HS-27A (cell line): ENCODE measurements at places on chromosomes 3 and 15.
A peak's percentile ranks its signal among the peaks of the same experiment; 100 is the strongest.

DNA sequence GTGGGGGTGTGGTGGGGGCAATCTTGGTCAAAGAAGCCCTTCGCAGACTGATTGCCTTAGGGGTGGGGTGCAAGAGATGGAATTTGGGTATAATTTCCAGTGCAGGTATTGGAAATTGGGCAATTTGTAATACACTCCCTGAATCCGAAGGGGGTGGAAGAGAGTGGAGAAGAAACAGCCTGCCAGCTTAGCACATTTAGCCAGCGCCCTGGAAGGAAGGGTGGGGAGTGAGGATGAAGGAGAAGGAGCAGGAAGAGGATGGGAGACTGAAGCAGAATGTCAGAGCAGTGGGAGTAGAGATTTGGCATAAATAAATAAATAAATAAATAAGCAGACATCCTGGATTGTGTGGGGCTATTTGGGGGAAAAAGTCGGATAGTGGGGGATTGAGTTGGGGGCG lies 1.6 kb downstream of the GAP43 start:
- DNase-seq = no peak

- no peak for DNase-seq
Measured at GRCh38 chr3:33803894-33804526, 5.6 kb downstream of the PDCD6IP start.

DNA sequence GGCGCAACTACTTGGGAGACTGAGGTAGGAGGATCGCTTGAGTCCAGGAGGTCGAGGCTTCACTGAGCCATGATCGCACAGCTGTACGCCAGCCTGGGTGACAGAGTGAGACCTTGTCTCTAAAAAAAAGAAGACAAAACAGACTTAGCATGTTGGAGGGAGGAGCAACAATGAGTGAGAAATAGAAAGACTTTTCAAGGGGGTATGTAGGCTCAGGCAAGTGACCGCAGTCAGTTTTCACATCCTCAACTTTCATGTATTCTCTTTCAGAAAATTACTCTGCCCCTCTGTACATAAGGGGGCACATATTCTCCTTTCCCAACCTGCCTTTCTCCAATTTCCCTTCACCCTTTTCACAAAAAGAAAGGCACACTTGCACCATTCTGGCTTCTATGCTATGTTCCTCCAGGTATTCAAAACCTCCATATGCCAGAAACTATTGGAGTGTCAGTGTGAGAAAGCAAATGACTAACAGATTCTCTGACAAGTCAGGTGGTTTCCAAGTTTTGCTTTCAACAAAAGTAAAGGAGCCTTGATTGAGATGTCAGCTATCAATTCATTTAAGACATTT lies 7.6 kb downstream of the NSUN3 start:
- DNase-seq = no peak

GRCh38 chr3:148221303-148221702 lies 476.4 kb upstream of the AGTR1 start:
- DNase-seq = no peak

GRCh38 chr3:138921316-138922292 lies 25.3 kb downstream of the FOXL2 start:
- DNase-seq = peak; percentile 81

DNA sequence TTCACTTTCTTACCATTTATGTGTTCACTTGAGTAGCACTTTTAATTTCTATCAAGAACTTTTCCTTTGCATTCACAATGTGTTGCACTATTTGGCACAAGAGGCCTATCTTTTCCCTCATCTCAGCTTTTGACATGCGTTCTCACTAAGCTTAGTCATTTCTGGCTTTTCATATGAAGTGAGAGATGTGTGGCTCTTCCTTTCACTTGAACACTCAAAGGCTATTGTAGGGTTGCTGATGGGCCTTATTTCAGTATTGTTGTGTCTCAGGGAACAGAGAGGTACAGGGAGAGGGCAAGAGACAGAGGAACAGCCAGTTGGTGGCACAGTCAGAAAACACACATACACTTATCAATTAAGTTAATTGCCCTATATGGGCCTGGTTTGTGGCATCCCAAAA lies 127.4 kb upstream of the MLF1 start:
- DNase-seq = no peak

GRCh38 chr3:142500211-142500610 lies 52.4 kb upstream of the XRN1 start:
- DNase-seq = no peak

DNA sequence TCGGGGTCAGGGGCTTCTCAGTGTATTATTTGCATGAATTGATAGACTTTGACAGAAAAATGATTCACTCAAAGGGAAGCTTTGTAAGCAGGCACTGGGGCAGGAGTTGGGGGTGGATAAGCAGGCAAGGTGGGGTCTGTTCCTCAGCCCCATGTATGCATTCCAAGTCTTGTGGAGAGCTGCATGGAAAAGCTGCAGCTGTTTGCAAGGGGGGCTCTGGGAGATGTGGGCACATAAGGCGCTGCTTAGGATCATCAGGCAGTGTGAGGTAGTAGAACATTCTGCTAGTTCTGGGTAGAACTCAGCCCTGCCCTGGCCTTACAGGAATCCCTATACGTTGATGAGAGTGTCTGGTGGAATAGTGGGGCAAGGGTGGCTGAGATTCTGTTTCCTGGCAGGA lies 154.2 kb upstream of the LRIG1 start:
- no peak for DNase-seq

DNA sequence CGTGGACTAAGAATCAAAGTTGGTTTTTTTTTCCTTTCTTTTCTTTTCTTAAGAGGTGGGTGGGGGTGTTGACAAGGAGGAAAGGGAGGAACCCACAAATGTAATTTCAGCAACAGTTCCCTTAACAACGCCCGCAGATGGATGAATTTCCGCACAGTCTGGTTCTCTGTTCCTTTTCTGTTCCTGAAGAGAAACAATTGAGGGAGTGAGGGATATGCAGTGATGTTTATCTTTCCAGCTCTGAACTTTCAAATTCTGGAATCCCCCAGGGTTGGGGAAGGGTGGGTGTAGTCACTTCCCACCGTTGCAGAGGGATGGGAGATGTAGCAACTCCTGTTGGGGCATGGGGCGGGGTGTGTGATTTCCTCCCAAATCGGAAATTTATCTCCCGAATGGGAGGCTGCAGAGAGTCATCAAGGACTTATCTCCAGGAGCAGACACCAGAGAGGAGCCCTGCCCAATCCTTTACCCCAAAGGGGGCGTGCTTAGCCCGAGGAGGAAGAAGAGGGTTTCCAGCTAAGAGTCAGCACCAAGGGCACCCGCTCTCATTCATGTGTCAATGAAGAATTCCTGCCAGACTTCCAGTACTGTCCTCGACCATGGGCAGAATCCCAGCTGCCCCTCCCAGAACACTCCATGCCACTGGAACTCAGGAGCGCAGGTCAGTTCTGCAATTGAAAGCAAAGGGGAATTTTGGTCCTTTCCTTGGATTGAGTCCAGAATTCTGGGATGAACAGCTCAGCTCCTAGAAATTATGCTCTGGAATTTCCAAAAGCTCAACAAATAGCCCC lies 35.0 kb upstream of the CFAP161 start:
- no peak for DNase-seq

GRCh38 chr15:39088156-39088555 lies 492.7 kb upstream of the THBS1 start:
- no peak for DNase-seq

DNA sequence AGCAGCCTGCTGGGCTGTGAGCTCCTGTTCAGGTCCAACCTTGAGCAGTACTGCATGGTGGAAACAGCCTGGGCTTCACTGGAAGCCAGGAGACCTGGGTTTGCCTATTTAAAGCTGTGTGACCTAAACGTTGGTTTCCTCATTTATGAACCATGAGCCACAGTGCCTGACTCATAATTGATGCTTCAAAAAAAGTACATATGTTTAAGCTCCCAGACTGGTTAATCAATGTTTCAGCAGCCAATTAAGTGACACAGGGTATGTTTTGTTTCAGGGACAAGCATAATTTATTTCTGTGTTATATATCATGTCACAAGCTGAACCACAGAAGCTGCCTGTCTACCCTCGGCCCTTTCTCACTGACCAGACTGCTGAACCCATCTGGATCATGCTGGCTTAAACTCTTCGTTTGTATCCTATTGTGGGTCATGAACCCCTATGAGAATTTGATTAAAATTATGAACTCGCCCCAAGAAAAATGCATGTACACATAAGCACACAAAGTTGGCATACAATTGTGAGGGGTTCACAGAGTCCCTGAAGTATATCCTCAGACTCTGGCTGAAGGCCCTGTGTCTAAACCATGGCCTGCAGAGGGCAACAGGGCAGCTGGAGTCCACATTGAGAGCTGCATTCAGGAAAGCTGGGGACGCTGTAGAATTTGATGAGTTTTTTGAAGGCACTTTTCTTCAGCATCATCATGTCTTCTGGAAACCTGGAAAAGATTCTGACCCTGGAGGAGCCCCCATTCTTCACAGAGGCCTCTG lies 23.7 kb downstream of the HDC start:
- no peak for DNase-seq

DNA sequence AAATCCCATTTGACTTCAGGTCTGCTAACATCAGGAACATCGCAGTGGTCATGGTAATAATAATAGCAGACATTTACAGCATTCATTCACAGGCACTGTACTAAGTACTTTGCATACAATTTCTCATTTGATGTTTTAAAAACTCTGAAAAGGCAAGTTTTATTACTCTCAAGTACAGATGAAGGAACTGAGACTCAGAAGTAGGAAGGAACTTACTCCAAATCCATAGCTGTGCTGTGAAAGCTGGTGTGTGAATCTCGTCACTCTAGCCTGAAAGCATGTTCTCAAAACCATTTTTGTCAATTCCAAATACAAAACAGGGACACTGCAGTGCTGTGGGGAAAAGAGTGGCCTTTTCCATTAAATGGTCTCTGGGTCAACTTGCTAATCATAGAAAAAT lies 179.9 kb downstream of the FAM43A start:
- DNase-seq = no peak

GRCh38 chr3:52277071-52277964 lies 1.1 kb downstream of the WDR82 start:
- no peak for DNase-seq

DNA sequence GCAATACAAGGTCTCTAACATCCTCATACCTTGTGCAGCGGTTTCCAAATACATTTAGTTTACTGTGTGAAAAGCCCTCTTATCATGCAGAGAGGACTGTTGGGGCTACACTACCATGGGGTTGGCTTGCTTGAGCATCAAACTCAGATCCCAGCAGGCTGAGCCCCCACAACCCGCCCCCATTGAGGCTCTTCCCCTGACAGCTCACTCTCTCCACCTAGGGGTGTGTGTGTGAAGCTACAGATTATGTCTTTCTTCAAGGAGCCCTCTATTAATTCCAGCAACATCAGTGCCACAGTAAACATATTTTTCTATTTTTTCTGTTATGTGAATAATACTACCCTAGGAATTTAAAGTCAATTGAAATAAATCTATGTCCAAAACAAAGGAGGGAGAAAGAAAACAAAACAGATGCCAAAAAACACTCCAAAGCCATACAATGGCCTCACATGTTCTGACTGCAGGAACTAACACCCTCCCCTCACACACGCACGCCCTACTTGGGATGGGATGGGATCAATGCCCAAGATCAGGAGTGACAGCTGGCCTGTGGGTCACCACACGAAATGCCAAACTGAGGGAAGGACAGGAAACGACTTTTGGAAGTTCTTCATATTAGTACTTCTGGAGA lies 14.7 kb downstream of the TM4SF4 start:
- DNase-seq = no peak

GRCh38 chr15:57313134-57313483 lies 63.2 kb upstream of the CGNL1 start:
- DNase-seq = no peak

- DNase-seq = peak; percentile 15
Measured at GRCh38 chr3:100709842-100710260, 557 bp downstream of the TFG start.

DNA sequence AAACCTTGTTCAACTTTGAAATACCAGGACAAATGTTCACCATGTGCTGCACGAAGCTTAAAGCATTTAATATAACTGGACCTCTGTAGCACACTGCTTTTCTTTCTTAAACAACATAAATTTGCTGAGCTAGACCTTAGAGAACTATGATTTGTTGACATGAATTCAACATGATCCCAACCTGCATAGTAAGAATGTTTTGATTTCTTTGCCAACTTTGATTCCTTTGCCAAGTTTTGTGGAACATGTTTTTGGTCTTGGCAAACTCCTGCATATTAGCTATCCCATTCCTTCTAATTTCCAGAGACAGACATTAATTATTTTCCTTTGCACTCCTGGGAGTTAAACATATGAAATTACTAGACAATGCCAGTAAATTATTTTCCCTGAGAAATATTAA lies 197.2 kb upstream of the RBMS3 start:
- no peak for DNase-seq

GRCh38 chr15:37041042-37041441 lies 59.3 kb downstream of the MEIS2 start:
- no peak for DNase-seq

GRCh38 chr3:56985878-56986277 lies 74.6 kb upstream of the SPATA12 start:
- DNase-seq = no peak

DNA sequence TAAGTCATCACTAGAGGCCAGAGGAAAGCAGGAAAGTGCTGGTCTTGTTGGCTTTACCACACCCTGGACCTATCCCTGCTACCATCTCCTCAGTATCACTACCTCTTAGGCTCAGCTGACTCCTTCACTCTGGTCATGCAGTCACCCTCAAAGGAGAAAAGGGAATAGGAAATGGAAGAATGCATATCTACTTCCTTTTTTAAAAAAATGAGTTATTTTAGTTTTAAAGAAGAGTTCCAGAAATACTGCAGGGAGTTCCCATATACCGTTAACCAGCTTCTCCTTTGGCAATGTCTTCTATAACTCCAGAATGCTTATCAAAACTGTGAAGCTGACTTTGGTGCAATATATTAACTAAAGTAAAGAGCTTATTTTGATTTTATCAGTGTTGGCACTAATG lies 688.6 kb downstream of the DIPK2A start:
- DNase-seq = no peak

DNA sequence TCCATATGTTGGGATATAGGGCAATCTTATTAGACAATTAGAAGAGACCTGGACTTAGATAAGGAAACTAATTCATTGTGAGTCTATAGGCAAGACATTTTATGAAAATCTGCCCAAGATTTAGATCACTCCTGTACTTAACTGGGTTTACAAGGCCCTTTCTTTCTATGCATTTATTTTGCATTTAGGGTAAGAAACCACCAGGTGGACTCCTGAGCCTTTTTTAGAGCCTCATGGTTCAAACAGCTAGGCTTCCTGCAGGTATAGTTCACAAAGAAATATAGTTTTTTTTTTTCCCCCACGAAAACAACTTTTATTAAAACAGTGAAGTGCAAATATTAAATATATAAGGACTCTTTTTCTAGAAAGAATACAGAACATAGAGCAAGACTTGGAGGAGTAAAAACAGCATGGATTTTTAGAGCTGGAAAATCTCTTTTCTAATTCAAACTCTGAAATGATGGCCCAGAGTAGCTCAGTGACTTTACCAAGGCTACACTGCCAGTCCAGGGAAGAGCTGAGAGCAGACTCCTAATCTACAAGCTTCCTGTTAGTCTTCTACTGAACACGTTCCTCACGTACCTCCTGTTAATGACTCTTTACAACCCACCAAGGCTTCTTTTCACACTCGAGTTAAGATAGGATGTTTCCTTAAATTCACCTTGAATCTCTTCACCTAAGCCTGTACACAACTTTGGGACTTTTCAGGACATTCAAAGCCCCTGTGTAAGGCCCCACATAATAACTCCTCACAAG lies 400.9 kb upstream of the ATP11B start:
- DNase-seq = no peak

- no peak for DNase-seq
Measured at GRCh38 chr15:73346735-73347312, 21.9 kb downstream of the HCN4 start.

- DNase-seq = no peak
Measured at GRCh38 chr3:52265387-52265786, 13.1 kb downstream of the WDR82 start.

GRCh38 chr15:81322676-81323253 lies 1.2 kb downstream of the STARD5 start:
- DNase-seq = no peak
